ENCODE measurements at places on chromosomes 7 and 10.

- no peak for DNase-seq
Measured at GRCh38 chr10:61937631-61938351, 36.3 kb downstream of the ARID5B start.

DNA sequence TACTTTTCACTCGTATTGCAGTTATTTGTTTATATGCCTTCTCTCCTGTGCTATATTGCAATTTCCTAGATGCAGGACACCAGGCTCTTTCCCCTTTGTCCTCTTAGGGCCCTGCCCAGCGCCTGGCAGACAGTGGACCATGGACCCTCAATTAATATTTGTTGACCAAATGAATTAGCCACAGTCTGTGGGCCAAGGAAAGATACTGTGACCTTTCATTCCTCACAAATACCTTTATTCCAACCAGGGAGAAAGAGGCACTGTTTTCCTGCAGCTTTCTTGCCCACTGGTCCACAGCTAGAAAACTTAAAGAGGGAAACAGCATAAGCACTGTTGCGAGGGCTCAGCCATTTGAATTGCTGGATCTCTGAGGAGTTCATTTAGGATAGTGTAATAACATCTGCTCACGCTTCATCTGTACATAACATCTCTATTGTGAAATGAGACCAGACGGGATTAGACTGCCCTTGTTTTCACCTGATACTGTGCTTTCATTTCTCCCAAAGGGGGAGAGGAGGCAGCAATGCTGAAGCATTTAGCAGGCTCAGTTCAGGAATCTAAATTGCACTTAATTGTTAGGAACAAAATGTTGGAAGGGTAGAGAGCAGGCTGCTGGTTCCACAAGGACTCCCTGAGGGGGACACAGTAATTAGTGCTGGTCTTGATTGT lies 46.7 kb downstream of the TNS3 start:
- no peak for DNase-seq

GRCh38 chr7:79877874-79878465 lies 256.7 kb upstream of the GNAI1 start:
- no peak for DNase-seq

DNA sequence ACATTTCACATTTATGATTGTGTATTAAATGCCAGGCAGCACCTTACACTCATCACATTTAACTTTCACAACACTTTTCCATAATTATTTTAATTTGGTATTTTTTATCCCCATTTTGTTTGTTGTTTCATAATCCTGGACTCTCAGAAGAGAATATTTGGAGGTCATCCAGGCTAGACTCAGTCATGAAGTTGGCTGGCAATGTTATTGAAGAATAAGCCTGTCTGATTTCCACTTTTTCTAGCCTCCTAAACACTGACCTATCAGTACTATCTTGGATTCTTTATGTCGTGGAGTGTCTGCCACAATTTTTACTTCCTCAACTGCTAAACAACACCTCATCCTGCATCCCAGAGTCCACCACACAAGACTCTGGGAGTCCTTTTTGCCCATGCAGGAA lies 372.3 kb upstream of the NRP1 start:
- DNase-seq, result no peak

Measured in pancreas (tissue), 10 donors.